ENCODE measurements at places on chromosomes 12 and 14.

DNA sequence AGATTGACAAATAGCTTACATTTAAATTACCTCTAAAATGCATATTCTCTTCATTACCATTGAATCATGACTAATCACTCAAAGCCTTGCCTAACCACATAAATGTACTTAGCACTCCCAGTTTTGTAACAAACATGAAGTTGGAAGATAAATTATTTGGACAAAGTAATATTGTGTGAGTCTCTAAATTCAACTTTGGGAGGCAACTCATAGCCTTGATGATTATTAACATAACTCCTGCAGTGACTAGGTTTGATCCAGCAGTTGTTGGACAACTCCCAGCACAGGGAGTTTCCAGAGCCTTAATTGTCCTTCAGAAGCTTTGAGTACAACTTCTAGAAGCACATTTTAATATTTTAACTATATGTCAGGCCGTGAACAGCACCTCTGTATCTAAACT lies 153.4 kb upstream of the PDZRN4 start:
- no peak for DNase-seq

DNA sequence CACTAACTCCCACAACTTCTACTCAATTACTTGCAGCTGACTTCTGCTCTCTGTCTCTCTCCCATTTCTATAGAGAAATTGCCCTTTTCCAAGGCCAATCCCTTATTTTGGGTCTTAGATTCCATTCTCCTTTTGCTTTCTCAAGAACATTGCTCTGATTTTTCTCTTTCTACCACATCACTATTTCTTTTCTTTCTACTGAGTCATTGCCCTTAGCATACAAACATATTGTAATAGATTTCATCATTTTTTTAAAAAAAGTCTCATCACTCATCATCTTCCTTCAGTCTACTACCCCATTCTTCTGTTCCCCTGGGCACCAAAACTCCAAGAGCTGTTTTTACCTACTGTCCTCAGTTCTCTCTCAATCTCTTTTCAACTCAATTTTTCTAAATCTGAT lies 4.4 kb upstream of the KCNA1 start:
- no peak for DNase-seq

DNA sequence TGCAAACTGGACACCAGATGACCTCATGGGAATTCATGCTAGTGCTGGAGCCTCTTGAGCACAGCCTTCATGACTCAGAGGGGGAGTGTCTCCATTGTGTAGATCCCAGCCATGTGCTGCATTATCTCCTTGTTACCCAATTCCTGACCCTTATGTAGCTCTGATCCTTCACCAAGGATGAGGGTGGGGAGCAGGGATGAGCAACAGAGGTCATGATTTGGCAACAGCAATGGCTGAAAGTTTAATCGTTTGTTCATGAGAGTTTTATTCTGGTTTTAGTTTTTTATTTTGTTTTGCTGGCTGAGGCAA lies 9.5 kb upstream of the BDKRB1 start:
- DNase-seq = no peak

DNA sequence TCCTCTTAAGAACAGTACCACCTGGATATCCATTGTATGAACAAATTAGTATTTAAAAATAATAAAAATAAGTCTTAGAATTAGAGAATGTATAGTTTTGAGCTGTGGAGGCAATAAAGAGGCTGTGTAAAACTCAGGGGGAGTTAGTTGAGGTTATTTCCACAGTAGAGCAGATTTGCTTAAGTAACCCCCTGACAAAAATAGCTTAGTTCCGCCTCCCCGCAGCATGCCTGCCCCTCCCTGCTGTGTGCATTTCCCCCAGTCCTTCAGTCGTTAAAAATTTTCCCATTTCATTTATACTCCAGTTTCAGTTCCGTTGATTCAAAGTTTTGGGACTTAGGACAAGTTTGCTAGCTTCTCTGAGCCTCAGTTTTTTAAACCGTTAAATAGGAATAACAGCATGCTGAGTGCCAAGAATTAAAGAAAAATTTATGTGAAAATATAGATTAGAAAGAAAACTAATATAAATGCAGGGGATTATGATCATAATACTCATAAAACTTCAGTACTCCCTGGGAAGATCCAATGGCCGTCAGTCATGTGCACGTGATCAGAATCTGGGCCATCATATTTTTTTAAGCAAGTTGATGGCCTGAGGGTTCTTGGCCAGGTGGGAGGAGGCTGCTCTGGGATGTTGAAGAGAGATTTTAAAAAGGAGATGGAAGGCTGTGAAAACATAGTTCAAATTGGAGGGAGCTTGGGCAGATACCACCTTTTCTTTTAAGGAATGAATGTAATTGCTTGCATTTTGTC lies 14.5 kb upstream of the SLC38A2 start:
- no peak for DNase-seq

- DNase-seq = peak; percentile 59
Measured at GRCh38 chr12:8033153-8034044, 883 bp downstream of the FOXJ2 start.

Data from GM12892 (cell line).